GM23248 (cell line): ENCODE measurements at places on chromosomes 5 and 9. TPM values are rescaled to one million over a fixed set of nuclear protein-coding genes. Genes with fewer than 3 reads are reported as not detected.
A peak's percentile ranks its signal among the peaks of the same experiment; 100 is the strongest.

The MARCOL gene
- not detected in 2 replicates for polyA plus RNA-seq

DNA sequence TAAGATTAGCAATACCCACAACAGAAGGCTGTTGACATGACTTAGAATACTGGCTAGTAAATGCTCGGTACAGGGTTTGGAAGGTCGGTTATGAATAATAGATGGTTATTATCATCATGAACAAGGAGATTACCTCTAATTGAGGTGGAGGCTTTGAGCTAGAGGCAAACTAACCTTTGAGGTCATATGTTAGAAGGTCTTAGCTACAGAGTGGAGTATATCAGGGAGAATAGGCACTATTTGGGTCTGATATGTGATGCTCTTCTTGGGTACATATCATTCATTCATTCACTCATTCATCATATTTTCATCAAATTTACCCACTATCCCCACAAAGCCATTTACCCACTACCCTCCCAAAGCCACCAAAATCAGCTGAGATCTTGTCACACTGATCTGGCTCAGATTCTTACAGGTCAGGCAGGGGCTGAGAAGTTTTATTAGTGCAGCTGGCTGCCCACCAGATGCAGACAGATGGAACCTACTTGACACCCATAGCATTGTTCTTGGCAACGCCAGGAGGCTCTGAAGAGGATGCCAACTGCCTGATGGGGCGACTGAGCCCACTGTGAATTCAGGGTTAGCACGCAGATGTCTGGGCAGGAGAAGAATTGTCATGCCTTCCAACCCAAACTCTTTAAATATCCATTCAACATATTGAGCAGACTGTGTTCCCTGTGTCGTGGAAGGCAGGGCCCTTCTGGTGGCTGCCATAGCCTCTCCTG lies 90.2 kb upstream of the SH3PXD2B start:
- peaks cover 65% of the 10 kb centered on the region for H3K27me3 ChIP-seq
- no peak overlapping the region for H3K4me3 ChIP-seq
- no peak for DNase-seq
- no peaks in the 10 kb centered on the region for H3K4me1 ChIP-seq
- H3K36me3 ChIP-seq = no peaks in the 10 kb centered on the region

The FAM78A gene
- polyA plus RNA-seq = 0.23 and 0.29 TPM in 2 replicates

DNA sequence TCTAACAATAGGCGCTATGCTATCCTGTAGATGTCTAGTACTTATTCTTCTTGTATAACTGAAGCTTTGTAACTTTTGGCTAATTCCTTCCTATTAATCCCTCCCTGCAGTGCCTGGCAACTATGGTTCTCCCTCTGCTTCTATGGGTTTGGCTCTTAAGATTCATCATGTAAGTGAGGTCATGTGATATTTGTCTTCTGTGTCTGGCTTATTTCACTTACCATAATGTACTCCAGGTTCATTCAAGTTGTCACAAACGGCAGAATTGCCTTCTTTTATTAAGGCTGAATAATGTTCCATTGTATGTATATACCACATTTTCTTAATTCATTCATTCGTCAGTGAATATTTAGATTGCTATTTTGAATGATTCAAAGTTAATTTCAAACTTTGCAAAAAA lies 149.9 kb upstream of the GAS1 start:
- H3K27me3 ChIP-seq = no peaks in the 10 kb centered on the region
- no peak overlapping the region for H3K27ac ChIP-seq
- no peak for DNase-seq
- H3K4me1 ChIP-seq = no peaks in the 10 kb centered on the region
- no peaks in the 10 kb centered on the region for H3K36me3 ChIP-seq

DNA sequence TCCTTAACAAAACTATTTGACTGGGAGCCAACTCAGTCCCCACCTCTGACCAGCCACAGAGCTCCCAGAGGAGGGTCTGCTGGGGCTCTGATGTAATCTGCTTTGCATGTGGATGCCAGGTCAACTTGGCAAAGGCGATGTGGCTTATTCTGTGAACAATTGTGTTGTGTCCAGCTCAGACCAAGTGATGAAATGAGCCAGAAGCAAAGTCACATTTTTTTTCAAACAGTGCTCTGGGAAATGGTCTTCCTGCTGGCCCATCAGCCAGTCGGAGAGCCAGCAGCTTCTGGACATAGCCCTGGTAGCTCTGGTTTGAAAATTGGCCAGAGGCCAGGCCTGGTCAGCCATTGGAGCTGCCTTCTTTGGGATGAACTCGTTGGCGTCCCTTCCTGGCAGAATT lies 86.5 kb downstream of the ANGPTL2 start:
- H3K4me3 ChIP-seq = no peak overlapping the region
- H3K27me3 ChIP-seq = no peaks in the 10 kb centered on the region
- H3K27ac ChIP-seq = peak overlapping the region; percentile 46
- 0 out of 2 replicates have a peak, but pooled peaks cover 11% of the 10 kb centered on the region for H3K4me1 ChIP-seq
- no peaks in the 10 kb centered on the region for H3K36me3 ChIP-seq
- DNase-seq = peak; percentile 41
